ENCODE measurements at places on chromosomes 12 and 14.

DNA sequence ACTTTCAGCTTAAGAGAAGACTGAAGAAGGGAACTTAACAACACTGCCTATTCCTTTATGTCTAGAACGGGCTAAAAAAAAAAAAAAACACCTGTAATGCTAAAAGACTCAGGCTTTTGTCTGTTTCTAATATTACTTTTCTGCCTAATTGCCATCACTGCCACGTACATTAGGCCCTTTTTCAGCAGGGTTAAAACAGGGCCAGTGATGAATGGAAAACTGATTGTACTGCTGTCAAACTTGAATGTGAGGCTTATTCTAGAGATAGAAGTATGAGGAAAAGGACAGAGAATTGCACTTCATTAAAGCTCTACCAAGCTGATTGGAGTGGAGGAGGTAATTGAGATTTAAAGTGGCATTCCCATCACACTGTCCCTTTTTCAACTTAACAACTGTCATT is 535.8 kb downstream of the PRKD1 start:
- DNase-seq: no peak

GRCh38 chr12:5171701-5172100 is 128.0 kb downstream of the KCNA5 start:
- no peak for DNase-seq

GRCh38 chr12:53985994-53986685 is 1.2 kb downstream of the HOXC10 start:
- no peak for DNase-seq

GRCh38 chr12:96077081-96077480 is 41.7 kb upstream of the LTA4H start:
- no peak for DNase-seq
